ENCODE measurements at places on chromosomes 1 and 21.

DNA sequence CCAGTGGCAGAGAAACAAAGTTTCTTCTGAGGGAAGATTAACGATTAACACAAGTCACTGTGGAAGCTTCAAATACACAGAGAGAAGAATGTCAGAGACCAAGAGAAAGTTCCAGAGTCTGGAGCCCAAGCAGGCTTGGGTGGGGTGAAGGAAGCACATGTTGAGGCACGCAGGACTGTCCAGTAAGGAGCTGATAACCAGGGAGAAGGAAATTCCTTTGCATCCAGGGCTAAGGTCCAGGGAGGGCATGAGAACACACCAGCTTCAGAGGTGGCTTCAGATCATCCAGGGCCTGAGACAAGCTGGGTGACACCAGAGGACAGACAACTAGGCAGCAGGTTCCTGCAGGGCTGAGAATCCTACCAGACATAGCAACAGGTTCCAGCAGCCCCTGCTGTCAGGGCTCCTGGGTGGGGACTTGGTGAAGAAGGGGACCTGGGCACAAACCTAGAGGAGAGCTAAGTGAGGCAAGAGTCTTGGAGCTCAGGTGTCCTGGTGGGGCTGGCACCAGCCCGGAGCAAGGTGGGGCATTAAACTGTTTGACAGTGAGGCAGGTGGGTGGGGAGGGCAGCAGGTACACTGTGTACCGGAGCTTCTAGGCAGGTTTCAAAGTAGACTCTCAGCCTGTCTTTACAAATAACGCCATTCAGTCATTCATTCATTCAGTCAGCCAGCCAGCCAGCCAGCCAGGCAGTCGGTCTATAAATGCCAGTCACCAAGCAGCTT lies 2.6 kb upstream of the SPRR1A start:
- DNase-seq = no peak

GRCh38 chr1:219401724-219402625 lies 210.9 kb downstream of the ZC3H11B start:
- no peak for DNase-seq

GRCh38 chr1:93919780-93920179 lies 10.6 kb upstream of the GCLM start:
- DNase-seq = no peak

DNA sequence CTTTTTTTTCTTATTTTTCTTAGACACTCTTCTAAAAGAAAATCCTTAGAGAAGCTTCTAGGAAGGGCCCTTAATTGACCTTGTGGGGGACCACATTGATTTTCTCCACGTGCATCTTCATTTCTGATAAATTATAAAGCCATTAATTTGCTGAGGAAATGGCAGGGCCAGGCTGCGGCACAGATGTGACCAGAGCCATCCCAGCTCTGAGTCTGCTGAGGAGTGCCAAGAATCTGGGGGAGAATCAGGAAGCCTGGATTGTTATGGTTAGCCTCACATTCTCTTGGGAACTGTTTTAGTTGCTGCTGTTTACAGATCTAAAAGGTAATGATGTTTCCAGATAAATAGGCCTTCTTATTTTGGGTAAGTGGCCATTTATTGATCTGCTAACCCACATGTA lies 16.2 kb downstream of the PROX1 start:
- DNase-seq = no peak

GRCh38 chr1:30908316-30908695 lies 252 bp downstream of the SDC3 start:
- no peak for DNase-seq

- no peak for DNase-seq
These were observed 151.8 kb downstream of the TENT5C start for GRCh38 chr1:117757668-117758067.

DNA sequence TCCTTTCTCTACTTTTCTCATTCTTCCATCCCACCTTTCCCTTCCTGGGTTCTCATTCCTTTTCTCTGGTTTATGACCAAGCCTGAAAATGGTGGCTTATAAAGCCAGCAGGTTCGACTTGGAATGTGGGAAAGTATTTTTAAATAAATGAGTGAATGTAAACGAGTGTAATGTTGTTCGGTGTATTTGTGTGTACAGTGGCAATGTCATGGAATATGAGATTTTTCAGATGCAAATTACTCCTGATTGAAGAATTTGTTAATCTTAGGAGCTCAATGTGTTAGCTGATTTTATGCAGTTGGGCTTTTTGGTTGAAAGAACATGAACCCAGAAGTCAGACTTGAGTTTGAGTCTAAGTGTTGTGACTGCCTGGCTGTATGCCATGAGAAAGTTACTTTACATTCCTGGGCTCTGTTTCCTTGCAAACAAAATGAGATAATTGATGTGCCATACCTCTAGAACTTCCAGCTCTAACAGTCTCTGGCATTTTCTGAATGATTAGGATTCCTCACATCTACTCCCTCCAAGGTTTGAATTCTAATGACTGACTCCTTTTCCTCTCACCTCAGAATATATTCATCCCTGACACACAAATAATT lies 6.6 kb downstream of the SGIP1 start:
- no peak for DNase-seq

DNA sequence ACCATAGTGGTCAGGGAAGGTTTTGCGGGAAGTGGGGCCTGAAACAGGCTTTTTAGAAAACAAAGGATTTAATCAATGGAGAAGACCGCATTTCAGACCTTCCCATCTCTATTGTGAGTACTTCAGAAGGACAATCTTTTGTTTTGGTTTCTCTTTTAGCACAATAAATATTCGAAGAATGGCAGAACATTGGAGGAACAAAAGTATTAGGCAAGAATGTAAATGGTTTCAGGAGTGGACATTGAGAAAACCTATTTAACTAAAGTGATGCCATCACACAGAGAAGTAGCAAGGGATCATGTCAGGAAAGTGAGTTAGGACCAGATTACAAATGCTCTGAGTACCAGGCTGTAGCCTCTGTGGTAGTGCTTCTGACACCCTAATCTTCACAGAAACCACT lies 26.8 kb upstream of the UBE2U start:
- DNase-seq = no peak

DNA sequence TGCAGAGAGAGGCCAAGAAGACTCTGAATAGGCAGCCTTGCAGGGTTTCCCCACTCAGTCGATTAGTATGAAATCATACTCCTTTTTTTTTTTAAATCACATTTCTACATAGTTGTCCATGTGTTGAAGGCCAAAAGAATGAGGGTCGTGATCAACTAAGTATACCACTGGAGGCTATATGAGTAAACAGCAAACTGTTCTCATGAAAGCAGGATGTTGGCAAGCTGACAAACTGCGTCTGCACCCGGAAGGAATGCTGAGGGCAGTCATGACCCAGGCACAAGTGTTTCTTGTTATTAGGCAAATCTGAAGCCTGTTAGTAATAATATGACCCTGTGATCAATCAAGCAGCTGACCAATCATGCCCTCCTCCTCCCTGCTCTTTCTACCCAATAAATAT lies 213.2 kb downstream of the USH2A start:
- DNase-seq = no peak

- no peak for DNase-seq
These were observed 545.2 kb downstream of the LTN1 start for GRCh38 chr21:28447462-28447861.

DNA sequence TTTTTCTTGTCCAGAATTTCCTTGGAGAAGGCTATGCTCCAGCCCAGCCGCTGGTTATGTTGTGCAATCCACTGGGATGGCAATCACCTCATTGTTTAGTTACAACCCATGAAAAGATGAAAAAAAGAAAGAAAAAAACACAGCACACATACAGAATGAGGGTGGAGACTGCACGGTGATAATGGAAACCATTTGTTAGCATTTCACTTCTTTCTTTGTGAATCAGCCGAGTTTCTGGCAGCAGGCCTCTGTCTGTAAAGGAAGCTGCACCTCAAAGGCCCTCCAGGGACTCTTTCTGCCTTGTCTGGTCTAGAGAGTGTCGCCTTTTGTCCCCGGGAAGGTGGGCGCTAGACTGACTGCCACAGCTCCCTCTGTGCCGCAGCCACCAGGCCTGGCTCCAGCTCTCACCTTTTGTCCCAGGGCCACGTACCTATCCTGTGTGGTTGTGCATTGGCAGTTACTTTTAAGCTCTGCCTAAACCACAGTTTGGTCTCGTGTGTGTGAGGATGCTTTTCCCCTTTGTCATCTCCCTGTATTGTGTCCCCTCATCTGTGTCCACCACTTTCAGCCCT lies 35.6 kb downstream of the NGF start:
- DNase-seq = no peak

GRCh38 chr1:243496187-243496646 lies 240.4 kb downstream of the SDCCAG8 start:
- DNase-seq = no peak

DNA sequence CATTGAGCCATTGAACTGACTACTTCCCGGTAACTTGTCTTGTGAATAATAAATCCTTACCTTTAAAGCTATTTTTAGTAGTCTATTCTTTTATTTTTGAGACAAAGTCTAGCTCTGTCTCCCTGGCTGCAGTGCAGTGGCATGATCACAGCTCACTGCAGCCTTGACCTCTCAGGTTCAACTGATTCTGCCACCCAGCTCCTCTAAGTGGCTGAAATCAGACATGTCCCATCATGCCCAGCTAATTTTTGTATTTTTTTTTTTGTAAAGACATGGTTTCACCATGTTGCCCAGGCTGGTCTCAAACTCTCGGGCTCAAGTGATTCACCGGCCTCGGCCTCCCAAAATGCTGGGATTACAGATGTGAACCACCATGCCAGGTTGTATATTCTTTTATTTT lies 59.3 kb upstream of the PTGS2 start:
- DNase-seq = no peak

DNA sequence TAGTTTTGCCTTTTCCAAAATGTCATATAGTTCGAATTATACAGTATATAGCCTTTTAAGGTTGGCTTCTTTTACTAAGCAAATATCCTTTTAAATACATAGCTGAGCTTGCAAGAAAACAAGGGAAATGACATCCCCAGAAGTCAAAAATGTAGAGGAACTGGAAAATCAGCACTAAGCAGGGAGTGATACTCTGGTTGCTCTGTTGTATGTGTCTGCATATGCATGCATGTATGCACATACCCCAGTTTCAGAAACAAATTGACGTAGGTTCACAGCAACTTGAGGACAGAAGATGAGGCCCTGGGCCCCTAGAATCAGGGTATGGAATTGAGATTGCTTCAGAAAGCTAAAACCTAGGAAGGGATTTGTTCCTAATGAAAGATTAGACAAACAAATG lies 75.1 kb upstream of the GNG4 start:
- DNase-seq = no peak

GRCh38 chr1:162458236-162458635 lies 39.4 kb upstream of the UHMK1 start:
- DNase-seq = no peak

DNA sequence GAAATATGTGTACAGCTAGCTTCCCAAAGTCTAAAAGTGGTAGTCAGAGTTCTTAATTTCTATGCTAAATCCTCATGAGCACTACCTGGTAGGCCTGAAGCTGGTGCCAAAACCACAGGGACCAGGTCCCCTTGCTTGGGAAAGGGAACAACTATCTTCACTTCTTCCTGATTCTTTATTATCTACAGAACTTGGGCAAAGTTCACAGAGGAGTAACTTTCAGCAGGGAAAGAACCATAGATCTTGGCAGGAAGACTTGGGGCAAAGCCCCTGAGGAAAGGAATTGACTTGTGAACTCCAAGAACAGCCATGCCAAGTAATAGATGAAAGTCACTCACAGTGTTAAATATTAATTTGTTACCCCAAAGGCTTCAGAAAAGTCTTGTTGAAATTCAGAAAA lies 193.0 kb downstream of the ZC3H11B start:
- DNase-seq = no peak

DNA sequence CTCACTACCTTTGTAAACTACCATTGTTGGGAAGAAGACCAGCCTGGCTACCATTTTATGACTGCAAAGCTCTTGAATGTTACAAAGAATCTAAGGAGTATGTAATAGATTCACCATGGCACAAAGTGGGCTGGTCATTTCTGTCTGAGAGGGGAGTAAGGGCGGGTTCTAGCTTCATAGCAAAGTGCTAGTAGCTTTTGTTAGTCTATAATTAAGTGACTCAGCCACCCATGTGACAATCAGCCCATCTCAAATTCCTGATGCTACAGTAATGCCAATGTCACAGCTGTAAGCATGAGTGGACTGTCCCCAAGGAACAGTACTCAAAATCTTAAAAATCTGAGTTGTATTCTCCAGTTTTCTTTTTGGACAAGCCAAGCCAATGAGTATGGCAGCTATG lies 15.4 kb upstream of the OTUD3 start:
- no peak for DNase-seq

- no peak for DNase-seq
These were observed 20.6 kb upstream of the CRB1 start for GRCh38 chr1:197247465-197247864.

DNA sequence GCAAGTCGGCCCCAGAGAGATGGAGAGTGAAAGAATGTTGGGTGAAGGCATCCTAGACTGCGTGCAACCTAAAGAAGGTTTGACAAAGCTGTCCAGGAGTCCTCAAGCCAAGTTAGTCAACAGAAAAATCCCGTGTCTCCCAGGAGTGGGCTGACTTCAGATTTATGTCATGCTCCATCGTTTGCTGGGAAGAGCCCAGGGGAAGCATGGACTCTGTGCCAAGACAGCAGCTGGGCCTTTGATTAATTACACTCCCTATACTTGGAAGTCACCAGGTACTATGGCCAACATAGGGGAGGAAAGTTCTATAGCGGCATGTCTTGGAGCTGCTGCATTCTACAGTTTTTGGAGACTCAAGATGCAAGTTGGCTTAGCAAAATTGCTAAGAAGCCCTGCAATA lies 247.4 kb downstream of the KAZN start:
- DNase-seq = no peak

- DNase-seq = no peak
These were observed 182.5 kb downstream of the ZC3H11B start for GRCh38 chr1:219430419-219430818.

GRCh38 chr1:191163621-191164020 lies 686.0 kb upstream of the BRINP3 start:
- no peak for DNase-seq

DNA sequence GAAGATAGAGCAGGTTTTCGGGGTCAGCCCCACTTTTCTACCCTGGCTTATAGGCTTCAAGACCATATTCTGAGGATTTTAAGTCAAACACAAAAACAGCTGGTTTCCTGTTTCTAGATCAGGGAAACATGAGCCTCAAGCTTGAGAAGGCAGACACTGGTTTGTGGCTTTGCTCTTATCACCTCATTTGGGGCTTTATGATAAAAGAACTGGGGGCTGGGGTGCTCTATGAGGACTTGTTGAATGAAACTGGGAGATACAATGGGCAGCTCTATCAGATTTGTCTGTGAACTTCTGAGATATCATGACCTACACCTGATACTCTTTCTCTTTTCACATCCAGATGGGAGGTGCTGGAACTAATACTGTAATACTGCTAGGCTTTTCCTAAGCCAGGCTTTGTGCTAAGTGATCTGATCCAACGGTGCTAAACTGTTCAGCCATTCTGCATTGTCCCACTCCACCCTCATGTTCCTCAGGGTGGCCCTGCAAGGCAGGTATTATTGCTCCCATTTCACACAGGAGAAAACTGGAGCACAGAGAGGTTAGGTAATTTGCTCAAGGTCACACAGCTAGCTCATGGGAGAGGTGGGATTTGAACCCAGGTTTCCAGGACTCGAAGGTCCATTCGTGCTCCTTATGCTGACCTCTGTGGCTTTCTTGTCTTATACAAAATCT lies 6.6 kb downstream of the AJAP1 start:
- DNase-seq = no peak

GRCh38 chr1:114750780-114751179 lies 7.0 kb downstream of the CSDE1 start:
- DNase-seq = no peak

GRCh38 chr1:40847023-40847745 lies 15.0 kb downstream of the CITED4 start:
- DNase-seq = no peak

Data from GF-D8 (cell line).